Cortex of kidney (tissue), 1 donor: ENCODE measurements at places on chromosomes 16 and 17.

- DNase-seq = no peak
Measured at GRCh38 chr16:89134269-89134668, 37.3 kb upstream of the CDH15 start.

DNA sequence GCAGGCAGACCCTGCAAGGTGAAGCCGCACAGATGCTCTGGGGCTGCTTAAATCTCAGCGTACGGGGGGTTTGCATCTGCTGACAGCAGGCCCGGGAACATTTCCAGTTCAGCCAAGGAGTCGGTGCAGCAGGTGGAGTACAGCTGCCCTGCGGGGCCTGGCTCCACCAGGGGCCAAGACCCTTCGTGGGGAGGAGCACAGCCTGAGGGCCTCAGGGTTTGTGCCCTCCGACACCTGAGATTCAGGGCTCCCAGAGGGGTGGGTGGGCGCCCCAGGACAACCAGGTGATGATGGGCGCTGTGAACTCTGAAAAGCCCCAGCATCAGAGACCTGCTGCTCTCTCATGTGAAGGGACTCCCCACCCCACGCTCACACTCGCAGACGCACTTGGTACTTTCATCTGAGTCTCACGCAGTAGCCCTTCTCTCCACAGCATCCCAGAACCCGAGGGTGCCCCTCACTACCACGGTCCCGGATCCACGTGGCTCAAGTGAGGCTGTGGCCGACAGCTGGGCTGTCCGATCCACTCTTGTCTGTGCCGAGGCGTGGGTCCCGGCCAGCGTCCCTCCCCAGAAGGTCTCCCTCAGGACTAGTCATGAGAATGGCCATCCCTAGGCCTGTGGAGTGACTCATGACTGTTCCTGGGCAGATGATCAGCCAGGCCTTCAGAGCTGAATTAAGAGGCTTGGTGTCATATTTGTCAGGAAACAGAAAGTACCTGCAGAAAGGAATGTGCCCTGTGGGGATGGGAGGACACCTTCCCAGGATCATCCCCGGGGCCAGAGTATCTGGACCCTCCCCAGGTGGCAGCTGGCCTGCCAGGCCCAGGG lies 29.6 kb downstream of the ACSF3 start:
- DNase-seq = no peak

GRCh38 chr16:22968931-22969330 lies 155.0 kb downstream of the HS3ST2 start:
- DNase-seq = no peak

DNA sequence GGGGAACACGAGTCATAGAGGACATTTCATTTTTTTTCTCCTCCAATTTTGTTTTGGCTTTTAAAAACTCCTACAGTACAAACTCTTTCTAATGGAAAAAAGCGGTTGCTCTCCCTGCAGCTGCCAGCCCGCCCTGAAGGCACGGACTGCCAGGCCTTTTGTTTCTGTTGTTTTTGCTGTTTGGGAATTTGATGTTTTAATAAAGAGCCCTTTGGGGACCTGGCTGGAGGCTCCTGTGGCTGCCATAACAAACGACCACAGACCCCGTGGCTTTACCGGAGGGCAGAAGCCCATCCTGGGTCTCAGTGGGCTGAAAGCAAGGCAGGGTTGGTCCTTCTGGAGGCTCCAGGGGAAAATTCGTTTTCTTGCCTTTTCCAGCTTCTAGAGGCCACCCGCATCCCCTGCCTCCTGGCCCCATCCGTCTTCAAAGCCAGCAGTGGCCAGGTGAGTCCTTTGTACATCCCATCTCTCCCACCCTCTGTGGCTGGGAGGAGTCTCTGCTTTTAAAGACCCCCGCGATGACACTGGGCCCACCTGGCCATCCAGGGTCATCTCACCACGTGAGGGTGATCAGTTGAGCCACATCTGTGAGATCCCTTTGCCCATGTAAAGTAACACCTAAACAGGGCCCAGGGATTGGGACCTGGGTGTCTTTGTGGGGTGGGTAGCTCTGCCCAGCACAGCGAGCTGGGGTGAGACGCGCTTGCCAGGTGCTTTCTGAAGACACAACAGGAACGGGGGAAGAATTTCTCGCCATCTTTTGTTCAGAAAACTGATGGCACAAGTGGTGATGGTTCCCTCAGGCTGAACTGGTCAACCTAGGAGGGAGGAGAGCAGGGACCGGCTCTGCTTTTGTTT lies 113.9 kb downstream of the BANP start:
- no peak for DNase-seq

DNA sequence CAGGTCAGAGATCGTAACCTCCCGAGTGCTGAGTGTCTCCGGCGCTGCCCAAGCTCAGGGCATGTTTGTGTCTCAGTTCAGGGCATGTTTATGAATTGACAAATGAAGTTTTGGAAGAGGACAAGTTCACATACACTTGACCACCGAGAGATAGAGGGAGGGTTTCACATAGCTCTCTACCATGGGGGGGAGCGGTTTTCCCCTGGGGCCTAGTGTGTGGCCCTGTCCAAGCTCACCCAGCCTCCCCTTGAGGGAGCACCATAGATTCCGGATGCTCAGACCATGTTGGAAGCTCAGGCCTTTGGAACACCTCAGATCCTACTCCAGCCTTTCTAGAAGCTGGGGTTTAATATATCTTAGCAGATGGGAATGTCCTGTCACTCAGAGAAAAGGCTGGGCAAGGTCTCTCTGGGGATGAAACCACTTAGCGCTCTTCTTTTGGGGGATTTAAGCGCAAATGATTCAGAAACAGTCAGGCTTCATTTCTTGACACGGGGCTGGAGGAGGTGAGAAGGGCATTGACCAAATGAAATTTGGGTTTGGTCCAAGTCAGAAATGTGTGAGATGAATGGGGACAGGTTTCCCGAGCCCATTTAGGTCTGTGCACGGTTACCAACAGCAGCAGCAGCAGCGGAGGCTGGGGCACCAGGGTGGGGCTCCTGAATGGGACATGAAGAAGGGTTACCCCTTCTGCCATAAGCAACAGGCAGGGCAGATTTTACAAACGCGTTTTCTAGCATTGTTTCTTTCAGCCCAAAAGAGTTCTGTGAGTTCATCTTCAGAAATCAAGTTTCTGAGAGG lies 96.6 kb downstream of the METRNL start:
- no peak for DNase-seq

GRCh38 chr17:67606896-67607604 lies 110.7 kb upstream of the NOL11 start:
- DNase-seq = no peak

- DNase-seq = no peak
Measured at GRCh38 chr16:4372578-4373355, 1.1 kb downstream of the VASN start.

DNA sequence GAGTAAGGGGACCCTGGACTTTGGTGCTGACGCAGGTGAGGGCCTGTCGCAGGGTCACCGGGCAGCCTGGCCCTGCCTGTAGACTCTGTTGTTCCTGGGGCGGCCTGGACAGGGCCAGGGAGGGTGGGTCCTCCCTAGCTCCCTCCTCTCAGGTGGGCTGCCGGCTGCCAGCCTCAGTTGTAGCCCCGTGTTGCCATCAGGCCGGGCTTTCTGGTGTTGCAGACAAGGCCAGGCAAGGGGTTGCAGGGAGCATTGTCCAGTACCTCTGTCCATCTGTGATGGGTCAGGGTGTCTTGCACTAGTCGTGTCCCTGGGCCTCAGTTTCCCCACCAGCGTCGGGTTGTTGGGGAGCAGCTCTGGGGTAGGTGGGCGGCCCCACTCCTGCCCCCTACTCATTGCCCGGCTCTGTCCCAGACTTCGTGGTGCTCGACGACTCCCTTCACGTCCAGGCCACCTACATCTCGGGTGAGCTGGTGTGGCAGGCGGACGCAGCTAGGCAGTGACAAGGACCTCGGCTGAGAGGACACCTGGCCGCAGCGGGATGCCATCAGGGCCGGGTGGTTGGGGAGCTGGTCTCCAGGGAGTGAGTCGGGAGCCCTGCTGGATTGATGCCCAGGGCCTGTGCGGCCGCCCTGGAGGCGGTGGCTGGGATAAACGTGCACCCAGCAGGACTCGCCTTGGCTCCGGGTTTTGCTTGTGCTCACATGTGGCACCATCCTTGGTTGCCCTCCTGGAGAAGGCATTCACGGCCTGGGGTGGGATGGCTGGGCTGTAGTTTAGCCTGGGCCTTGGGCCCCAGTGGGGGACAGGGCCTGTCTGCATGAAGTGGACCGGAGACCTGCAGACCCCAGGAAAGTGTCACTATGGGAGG lies 1.9 kb downstream of the CEMP1 start:
- no peak for DNase-seq

DNA sequence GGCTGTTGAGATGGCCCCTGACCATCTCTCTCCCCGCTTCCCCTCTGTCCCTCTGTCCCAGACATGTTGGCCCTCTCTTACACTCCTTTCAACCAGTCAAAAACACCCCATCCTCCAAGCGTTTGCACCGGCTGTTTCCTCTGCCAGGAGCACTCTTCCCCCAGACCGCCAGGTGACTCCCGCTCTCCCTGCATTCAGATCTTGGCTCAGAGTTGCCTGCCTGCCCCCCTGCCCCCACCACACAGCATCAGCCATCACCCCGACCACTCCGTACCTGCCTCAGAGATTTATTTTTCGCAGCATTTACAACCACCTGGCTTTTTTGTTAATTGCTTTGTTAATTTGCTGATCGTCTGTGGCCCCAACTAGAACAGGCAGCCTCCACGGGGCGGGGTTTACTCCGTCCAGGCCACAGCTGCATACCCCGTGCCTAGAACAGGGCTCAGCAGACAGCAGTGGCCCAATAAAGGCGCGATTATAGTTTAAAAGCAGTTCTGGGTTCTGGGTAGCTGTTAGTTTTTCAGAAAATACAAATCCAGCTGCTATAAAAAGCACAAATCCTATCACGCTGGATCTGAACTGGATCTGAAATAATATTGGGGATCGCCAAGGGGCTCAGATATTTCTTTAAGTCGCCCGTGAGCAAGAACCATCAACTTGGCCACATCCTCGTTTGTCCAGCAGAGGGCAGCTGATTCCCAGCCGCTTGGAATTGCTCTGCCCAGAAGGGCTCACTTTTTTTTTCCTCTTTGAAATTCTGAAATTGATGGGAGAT lies 173.6 kb downstream of the IRF8 start:
- DNase-seq = no peak

DNA sequence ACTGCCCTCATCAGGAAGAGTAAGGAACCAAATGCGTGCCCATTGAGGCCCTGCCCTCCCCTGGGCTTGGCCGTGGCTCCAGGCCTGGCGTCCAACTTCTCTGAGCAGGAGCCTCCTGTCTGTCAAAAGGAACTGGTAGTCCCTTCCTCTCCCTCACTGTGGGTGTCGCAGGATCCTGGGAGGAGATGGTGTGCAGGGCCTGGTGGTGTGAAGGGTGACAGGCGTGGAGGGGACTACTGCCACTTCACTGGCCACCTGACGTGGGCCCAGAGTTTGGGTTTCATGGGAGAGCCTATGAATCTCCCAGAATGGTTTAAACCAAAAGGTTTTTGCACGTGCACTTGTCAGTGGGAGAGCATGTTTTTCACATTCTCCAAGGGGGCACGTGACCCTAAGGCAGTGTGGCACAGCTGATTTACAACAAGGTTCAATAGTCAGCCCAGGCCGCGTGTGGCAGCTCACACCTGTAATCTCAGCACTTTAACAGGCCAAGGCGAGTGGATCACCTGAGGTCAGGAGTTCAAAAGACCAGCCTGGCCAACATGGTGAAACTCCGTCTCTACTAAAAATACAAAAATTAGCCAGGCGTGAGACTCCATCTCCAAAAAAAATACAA lies 12.5 kb downstream of the ARL2BP start:
- no peak for DNase-seq

- DNase-seq = no peak
Measured at GRCh38 chr17:80947200-80947940, 44.3 kb upstream of the CHMP6 start.

GRCh38 chr16:85234310-85235204 lies 122.3 kb upstream of the CIBAR2 start:
- no peak for DNase-seq

GRCh38 chr16:73237601-73238000 lies 189.7 kb upstream of the ZFHX3 start:
- no peak for DNase-seq

- no peak for DNase-seq
Measured at GRCh38 chr16:22235839-22236745, 30.0 kb downstream of the EEF2K start.

- no peak for DNase-seq
Measured at GRCh38 chr16:14307059-14307526, 236.0 kb downstream of the MRTFB start.

- no peak for DNase-seq
Measured at GRCh38 chr16:4477966-4478365, 1.8 kb downstream of the HMOX2 start.

DNA sequence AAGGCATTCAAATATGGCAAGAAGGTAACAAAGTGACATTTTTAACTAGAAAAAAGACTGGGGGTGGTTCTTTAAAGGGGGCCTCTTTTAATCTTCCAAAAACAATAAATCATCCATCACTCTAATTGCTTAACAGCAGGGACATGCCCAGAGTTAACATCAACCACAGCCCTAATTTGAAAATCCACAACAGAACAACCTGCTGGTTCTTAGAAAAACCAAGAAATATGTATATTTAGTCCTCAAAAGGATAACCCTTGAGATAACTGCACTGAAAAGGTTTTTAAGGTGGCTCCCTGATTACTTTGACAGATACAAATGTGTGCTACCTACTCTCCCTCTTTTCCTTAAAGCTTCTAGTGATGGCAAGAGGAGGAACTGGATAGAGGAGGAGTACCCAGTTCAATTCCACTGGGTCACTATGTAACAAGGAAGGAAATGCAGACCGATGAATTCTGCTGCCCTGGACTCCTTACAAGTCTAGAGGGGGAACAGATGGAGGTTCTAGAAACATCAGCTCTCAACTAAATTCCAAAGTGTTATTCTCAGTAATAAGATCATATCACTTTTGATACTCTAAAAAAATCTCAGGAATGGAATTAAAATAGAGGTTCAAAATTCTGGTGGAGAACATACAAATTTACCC lies 54.3 kb downstream of the N4BP1 start:
- no peak for DNase-seq

DNA sequence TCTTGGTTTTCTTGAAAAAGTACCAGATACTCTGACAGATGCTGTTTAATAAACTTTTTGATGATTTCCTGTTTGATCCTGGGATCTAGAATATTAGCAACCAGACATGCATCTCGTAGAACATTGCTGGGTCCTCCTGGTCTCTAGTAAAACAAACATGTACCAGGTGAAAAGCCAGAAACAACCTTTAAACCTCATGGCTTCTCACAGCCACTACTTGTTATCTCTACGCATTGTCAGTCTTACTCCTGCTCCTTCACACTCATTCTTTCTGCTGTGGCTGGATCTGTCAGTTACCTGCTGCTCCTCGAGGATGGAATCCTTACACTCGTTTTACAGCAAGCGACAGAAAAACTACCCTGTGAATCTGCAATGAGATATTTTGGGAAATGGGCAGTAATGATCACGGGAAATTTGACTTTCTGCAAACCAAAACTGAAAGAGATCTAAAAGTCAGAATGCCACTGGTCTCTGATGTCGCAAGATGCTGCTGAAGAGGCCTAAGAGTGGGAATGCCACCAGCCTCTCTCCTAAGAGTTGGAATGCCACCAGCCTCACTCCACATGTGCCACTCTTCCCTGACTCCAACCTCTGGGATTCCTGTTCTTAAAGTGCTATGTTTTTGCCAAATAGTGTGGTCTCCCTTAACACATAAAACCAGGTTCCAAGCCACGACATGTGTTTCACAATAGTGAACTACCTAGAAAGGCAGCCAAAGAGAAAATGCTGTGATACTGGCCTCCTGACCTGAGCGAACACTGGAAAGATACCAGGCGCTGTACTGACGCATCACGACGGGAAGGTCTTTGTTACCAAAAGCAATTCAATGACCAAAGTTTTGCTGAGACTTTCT lies 86.3 kb downstream of the VPS53 start:
- DNase-seq = no peak

- DNase-seq = no peak
Measured at GRCh38 chr17:49201481-49201927, 8.9 kb downstream of the GNGT2 start.

GRCh38 chr16:4264546-4264945 lies 8.3 kb downstream of the TFAP4 start:
- DNase-seq = no peak
